ENCODE measurements at places on chromosomes 3 and 15.

DNA sequence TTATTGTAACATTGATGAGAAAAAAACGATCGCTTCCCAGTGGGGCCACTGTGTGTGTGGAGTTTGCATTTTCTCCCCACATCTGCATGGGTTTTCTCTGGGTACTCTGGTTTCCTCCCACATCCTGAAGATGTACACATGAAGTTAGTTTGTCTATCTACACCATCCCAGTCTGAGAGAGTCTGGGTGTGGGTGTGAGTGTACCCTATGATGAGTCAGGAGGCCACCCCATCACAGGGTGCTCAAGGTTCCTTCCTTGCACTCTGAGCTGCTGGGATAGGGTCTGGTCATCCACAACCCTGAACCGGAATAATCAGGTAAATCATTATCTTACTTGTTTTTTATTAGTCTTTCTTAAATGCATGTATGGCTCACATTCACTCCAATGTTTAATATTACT, 457.1 kb downstream of the NTRK3 start:
- DNase-seq = no peak

- no peak for DNase-seq
These were observed 8.9 kb downstream of the MCM2 start for GRCh38 chr3:127606981-127607595.

DNA sequence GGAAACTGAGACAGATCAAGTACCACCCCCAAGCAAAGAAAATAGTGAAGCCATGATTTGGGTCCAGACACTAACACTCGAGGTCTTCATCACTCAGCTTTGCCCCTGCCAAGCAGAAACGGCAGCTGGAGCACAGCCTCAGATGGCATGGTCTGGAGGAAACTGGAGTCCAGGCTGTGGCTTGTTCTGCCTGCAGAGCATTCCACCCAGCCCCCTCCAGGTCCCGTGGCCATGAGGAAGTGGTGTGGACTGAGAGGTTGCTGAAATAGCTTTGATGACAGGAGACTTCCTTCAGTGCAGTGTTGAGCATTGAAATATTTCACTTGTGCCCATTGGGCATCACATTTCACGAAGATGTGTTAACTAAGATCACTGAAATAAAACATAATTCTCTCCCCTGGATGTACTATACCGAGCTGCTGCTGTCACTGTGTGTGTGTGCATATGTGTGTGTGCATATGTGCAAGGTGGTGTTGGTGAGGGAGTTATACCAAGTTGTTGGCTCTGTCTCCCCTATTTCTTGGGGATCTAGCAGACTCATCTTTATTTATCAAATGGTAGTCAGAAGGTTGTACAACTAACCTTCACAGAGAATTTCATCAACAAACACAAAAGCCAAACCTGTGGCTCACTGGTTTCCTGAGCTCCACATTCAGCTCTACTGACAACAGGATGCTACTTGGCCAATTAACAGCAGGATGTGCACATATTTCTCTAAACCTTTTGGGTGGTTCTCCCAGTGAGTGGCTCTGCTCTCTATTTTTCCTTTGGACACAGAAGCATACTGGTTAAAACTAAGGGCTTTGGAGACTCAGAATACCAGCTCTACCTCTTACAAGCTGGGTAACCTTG, 660.1 kb upstream of the CFAP20DC start:
- DNase-seq = no peak

GRCh38 chr3:30201715-30202114, 404.7 kb upstream of the TGFBR2 start:
- no peak for DNase-seq

DNA sequence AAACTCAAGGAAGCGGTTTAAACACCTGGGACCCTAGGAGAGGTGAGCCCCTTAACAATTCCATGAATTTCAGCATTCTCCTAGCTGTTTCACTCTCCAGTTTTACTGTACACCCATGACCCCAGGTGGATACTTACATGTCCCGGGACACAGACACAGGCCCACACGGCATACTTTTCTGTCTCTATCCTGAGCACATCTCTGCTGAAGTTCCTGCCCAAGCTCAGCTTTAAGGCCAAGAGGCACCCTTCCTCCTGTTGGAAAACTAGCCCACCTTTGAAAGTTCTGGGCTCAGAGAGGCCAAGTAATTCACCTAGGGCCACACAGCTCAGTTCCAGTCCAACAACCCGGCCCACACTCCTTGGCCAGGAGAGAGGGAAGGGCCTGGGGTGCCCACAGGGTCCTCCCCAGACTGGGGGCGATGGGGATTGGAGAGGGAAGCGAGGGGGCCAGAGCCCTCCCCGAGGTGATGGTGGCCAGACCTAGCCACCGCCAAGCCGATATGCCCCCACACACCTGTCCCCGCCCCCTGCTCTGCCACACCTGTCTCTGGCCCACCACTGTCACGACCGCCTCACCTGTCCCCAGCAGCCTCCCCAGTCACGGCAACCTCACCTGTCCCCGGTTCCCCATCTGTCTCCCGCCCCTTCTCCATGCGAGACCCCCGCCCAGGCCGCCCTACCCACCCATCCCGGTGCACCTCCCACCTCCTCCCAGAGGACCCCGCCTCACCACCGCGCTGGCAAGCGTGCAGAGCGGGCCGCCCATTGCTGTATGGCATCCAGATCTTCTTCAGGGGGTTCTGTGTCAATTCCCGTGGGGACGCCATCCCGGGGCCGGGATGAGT, 431 bp downstream of the PFKFB4 start:
- no peak for DNase-seq

GRCh38 chr15:64263567-64263966, 92.4 kb downstream of the CSNK1G1 start:
- DNase-seq = no peak

- DNase-seq = no peak
These were observed 121.1 kb downstream of the MEX3B start for GRCh38 chr15:81924729-81925128.

GRCh38 chr3:46995901-46996562, 16.6 kb downstream of the NBEAL2 start:
- no peak for DNase-seq

DNA sequence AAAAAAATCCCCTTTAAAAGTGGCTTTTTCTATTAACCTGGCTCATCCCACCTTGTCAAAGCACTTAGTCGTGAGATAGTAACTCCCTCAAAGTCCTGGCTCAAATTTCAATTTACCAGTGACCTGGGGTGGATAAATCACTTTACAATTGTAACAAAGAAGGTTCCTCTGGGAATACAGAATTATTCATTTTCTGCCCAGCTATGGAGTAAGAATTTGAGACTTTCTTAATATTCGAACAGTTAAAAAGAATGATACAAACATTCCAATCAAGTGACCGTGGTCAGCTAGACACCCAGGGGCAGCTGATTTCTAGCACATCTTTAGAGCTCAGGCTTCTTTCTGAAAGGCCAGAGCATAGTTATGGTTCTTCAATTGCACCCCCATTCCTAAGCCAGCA, 291.0 kb upstream of the TGFBR2 start:
- no peak for DNase-seq

DNA sequence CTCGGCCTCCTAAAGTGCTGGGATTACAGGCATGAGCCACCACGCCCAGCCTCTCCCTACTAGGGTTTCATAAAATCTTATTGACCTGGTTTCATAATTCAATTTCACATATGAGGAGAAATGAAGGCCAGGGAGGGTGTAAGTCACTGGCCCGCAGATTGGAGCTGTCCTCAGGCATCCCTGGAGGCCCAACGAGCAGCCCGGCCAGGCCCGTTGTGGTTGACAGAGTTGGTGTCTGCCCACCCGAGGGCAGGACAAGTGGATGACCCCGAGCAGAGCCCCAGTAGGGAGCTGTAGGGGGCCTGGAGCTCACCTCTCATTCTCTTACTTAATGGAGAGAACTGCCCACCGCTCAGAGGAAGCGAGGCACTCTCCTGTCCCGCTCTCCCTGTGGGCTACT, 78.9 kb downstream of the CPN2 start:
- DNase-seq = no peak

GRCh38 chr3:61420136-61420759, 141.1 kb upstream of the PTPRG start:
- DNase-seq = no peak

DNA sequence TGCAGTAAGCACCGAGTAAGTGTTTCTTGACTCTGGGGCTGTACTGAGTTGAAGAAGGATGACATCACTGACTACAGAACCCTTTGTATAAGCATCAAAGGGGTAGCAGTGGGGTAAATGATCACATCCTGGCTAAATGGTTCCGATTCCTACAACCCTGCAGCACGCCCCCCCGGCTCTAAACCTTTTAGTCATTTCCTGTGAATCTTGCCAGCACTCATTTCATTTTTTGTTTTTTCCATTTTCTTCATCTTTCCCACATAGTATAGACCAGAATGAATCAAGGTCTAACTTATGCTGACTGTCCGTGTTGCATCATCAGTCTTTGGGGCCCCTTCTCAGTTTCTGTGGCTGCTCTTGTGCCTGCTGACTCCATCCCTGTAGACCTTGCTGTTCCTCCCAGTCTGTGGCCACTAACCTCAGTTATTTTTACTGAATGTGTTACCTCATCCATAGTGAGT, 383.1 kb upstream of the TPRG1 start:
- peak; percentile 92 for DNase-seq

DNA sequence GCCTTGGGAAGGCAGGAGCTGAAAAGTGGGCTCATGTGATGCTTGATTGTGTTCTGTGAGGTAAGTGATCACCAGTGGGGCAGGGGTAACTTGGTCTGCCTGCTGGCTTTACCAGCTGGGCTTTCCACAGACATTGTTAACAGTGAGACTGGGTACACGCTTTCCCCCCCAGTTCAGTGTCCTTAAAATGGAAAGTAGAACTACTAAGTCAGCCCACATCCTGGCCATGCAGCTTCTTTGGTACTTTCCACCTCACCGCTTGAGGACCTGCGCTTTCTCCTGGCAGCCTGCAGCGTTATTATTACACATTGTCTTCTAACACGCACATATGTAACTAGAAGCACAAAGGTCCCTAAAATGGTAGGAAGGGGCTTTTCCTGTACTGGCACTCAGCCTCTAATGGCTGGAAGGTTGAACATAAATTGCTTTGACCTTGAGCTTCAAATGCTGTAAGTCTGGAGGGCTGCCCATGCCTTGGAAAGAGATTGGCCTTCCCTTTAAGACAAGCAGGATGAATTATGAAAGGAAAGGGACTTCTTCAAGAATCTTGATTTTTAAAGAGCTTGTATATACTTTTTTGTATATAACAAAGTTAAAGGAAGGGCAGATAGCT, 216.1 kb upstream of the ROPN1 start:
- no peak for DNase-seq

DNA sequence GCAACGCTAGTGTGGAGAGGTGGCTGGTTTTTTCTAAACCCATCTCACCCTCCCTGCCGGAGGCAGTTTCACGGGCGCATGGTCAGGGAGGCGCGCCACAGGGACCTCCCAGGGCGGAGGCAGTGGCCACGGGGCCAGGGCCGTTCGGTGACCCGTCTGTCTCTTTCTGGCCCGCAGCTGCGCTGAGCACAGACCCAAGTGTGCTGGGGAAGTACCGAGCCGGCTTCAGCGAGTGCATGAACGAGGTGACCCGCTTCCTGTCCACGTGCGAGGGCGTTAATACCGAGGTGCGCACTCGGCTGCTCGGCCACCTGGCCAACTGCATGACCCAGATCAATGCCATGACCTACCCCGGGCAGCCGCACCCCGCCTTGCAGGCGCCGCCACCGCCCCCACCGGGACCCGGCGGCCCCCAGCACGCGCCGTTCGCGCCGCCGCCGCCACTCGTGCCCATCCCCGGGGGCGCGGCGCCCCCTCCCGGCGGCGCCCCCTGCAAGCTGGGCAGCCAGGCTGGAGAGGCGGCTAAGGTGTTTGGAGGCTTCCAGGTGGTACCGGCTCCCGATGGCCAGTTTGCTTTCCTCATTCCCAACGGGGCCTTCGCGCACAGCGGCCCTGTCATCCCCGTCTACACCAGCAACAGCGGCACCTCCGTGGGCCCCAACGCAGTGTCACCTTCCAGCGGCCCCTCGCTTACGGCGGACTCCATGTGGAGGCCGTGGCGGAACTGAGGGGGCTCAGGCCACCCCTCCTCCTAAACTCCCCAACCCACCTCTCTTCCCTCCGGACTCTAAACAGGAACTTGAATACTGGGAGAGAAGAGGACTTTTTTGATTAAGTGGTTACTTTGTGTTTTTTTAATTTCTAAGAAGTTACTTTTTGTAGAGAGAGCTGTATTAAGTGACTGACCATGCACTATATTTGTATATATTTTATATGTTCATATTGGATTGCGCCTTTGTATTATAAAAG, 1.8 kb downstream of the HES1 start:
- DNase-seq = no peak

DNA sequence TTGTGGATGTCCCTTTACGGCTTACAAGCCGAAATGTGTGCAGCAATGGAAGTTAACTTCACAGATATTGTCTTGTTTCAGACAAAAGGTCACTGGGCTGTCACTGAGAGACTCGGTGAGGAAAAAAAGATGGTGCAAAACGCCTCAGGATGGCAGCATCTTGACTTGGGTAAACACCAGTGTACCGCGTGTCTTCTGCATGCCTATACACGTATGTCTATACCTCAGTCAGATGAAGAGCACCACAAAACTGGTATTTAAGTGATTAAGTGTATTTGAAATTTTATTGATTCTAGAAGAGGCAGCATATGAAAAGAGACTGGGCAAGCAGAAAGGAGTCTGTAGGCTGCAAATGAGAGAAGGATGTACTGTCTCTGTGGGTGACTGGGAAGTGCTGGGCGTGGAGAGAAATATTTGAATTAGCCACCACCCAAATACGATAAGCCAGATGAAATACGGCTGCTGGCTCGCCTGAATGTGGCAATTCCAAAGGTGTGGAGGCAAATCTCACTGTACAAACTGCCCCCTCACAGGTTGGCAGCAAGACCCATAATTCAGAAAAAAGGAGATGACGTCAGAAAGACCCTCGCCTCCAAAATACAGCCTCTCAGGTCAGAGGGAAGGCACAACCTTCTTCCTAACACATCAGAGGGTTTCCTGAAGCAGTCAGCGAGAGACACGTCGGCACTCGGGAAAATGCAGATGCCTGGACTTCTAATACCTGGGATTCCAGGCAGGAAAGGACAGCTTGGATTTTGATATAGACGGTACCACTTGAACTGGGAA, 53.4 kb upstream of the NEO1 start:
- DNase-seq = no peak

GRCh38 chr15:75371486-75371885, 3.1 kb upstream of the MAN2C1 start:
- no peak for DNase-seq

DNA sequence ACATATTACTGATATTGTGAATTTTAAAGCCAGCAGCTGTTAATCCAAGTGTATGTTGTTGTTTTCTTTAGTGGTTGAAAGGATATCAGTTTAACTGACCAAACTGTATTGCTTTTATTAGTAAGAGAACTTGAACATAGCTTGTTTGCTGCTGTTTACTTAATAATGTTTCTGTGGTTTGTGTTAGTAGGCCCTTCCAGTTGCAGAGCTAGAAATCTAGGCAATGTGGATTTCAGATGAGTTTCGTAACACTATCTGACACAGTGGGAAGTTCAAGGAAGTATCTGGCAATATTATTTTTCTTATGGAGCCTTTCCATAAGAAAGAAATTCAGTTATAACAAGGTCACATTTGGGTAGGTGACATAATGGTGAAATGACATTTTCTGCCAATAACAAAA, 18.5 kb downstream of the ZNF609 start:
- no peak for DNase-seq

GRCh38 chr3:130851277-130851676, 42.6 kb upstream of the ATP2C1 start:
- DNase-seq = no peak

GRCh38 chr3:126431103-126431534, 36.4 kb downstream of the CFAP100 start:
- DNase-seq = no peak

Measured in fibroblast of skin of left biceps (primary cell).